D721Med (cell line): ENCODE measurements at places on chromosomes 5 and 9.
A peak's percentile ranks its signal among the peaks of the same experiment; 100 is the strongest.

GRCh38 chr5:179255527-179256327 lies 89.5 kb downstream of the ADAMTS2 start:
- no peak for DNase-seq

DNA sequence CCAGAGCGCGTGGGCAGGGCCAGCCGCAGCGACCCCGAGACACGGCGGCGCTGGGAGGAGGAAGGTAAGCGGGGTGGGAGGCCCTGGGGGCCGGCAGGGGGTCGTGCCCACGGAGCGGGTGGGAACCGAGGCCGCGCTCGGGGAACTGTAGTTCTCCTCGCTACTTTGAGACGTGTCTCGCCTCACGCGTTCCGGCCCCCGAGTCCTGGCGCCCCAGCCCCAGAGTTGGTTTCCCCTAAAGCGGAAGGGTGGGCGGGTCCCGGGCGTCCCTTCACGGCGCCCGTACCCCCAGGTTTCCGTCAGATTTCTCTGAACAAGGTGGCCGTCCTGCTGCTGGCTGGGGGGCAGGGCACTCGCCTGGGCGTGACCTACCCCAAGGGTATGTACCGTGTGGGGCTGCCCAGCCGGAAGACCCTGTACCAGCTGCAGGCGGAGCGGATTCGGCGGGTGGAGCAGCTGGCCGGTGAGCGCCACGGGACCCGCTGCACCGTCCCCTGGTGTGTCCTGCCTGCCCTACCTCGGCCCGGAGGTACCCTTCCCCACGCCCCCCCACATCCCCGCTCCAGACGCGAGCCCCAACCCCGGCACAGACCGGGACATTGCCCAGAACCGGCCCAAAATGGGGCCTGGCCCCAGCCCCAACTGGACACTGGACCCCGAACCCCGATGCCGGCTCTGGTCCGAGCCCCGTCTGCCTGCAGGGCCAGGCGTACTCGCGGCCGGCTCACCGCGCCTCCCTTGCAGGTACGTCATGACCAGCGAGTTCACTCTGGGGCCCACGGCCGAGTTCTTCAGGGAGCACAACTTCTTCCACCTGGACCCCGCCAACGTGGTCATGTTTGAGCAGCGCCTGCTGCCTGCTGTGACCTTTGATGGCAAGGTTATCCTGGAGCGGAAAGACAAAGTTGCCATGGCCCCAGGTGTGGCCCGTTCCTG lies 709 bp downstream of the UAP1L1 start:
- no peak for DNase-seq

DNA sequence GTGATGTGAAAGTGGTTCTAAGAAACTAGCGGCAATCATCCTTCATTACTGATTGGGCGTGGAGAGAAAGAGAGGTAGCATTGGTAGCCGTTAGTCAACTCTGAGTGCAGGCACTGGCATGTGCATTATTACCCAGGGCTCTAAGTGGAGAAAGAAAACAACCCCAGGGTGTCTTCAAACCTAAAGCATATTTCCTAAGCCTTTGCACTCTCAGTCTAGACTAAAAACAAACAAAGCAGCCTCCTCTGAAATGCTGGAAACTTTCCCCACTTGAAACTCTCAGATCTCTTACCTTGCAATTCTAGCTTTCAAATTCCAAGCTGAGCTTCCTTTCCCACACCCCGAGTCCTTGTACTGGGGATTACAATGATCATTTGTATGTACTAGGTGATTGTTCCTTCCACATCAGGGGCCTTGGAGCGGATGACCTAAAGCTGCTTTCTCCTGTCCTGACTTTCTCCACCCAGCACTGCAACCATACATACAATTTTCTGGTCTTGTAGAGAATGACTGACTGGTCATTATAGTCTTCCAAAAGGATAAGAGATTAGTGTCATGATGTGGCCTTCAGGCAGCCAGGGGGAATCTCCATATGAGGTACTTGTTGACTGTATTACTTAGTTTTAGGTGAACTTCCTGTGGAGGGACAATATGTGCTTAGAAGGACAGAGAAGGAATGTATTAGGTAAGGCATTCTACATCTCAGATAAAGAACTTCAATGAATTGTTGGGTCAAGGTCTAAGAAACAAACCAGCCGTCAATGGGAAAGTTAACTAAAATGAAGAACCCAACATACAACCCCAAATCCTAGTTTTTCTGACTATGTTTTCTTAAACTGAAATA lies 98.3 kb upstream of the CDKN2B start:
- DNase-seq: no peak

- DNase-seq: no peak
These were observed 77.8 kb downstream of the BOD1 start for GRCh38 chr5:173538654-173539053.

DNA sequence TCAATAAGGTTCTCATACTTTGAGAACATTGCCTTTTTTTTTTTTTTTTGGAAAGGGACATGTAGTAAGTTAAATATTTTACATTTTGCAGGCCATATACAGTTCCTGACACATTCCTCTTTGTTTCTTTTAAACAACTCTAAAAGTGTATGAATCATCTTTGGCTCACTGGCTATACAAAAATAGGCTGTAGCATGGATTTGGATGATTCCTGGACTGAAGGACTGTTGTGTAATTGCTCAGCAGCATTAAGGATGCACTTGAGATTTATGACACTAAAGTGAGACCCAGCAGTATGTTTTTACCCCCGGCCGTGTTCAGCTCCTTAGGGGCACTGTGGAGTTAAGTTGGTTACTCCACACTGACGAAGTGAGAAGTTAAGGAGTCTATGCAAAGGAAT lies 41.3 kb downstream of the VPS13A start:
- no peak for DNase-seq

- no peak for DNase-seq
These were observed 101.4 kb upstream of the TARS1 start for GRCh38 chr5:33339413-33339812.

GRCh38 chr5:134634227-134634626 lies 1.6 kb upstream of the SAR1B start:
- DNase-seq: no peak

- DNase-seq: no peak
These were observed 557 bp upstream of the PHF2 start for GRCh38 chr9:93575796-93576257.

GRCh38 chr5:95728494-95729114 lies 2.5 kb upstream of the RHOBTB3 start:
- no peak for DNase-seq

- DNase-seq: no peak
These were observed 1167.7 kb downstream of the MAT2B start for GRCh38 chr5:164672931-164673694.

GRCh38 chr5:37957218-37957617 lies 117.4 kb upstream of the GDNF start:
- DNase-seq: no peak

- DNase-seq: no peak
These were observed 601.5 kb downstream of the IRX1 start for GRCh38 chr5:4197151-4197550.

GRCh38 chr5:76855961-76856360 lies 6.1 kb downstream of the S100Z start:
- DNase-seq: no peak

DNA sequence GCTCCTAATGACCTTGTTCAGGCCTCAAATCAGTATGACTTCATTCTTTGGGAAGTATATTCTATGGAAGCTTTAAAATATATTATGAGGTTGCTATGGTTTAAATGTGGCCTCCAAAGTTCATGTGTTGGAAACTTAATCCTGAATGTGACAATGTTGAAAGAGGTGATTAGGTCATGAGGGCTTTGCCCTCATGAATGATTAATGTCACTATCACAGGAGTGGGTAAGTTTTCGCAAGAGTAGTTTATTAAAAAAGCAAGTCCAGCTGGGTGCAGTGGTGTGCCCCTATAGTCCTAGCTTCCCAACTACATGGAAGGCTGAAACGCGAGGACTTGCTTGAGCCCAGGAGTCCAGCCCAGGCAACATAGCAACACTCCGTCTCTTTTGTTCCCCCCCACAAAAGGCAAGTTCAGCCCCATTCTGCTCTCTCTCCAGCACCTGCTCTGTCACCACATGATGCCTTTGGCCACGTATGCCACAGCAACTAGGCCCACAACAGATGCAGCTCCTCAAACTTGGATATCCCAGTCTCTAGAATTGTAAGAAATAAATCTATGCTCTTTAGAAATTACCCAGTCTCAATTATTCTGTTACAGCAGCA lies 105.3 kb downstream of the SIL1 start:
- DNase-seq: no peak

GRCh38 chr5:118009741-118010297 lies 978.5 kb downstream of the DTWD2 start:
- DNase-seq: no peak

- no peak for DNase-seq
These were observed 18.7 kb downstream of the LCP2 start for GRCh38 chr5:170278611-170279458.

DNA sequence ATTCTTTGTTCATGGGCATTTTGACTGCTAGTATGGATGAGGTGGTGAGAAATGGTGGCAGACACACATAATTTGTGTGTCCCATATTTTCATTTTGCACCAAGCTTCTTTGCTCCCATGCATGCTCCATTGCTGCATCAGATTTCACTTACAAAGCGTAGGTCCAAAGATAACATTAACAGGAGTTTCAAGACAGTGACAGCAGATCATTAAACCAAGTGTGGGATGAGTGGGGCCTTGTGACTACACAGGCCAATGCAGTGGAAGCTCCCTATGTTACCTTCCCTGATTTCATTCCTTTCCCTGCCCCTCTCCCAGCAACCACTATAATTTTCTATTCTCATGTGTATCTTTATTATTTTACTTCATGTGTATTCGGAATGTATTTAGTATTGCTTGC lies 142.0 kb downstream of the AOPEP start:
- DNase-seq: no peak

- peak; percentile 98 for DNase-seq
These were observed at the start of gene RNF224 for GRCh38 chr9:137227054-137227852. Gene RNF224 (plus strand): TSS chr9:137227502. CDS start chr9:137228336, 834 bp downstream.

GRCh38 chr9:78811622-78812276 lies 514.8 kb downstream of the PSAT1 start:
- no peak for DNase-seq

DNA sequence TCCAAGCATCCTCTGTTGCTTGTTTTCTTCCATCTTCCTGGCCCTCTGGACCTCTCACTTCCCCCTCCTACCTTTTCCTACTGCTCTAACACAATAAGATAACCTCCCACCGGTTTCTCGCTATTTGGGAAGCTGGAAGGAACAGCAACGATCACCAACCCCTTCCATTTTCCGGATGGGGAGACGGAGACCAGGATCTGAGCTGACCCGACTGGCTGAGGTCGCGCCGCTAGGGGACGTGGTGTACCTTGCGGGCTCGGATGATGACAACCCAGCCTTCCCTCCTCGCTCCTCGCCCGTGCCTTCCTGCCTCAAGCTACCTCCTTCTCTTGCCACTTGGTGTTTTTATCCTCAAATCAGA lies 1.9 kb downstream of the LPAR1 start:
- DNase-seq: no peak

DNA sequence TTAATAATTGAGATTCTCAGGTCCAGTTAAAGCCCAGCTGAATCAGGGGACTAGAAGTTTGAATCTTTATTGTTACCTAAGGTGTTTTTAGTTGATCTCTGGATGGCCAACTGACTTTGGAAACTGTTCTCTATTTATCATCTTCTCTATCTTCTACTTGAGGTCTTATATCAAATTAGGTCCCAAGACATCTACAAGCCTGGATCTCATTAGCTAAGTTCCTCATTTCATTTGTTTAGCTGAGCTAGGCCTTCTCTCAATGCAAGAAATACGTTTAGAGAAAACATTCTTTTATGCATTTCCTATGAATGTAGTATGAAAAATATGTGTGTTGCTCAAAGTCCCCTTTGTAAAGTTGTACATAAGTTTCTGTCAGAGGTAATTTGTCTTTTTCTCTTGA lies 196.6 kb downstream of the PTTG1 start:
- no peak for DNase-seq

DNA sequence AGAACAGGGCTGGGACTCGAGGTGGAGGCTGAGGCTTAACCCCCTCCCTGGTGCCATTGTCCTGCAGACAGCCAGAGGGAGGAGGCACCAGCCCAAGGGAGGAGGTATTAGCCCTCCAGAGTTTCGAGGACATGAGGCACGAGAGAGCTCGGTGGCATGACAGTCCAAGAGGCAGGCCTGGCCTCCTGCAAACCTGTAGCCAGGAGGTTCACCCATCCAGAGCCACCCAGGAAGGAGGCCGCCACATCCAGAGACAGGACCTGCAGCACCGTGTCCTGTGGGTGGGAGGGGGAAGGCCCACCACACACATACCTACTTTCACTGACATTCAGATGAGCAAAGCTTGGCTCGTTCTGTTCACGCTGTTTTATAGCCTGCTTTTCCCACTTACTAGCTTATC lies 75.2 kb upstream of the ADAMTS2 start:
- no peak for DNase-seq

GRCh38 chr5:57858905-57859304 lies 376.3 kb upstream of the ACTBL2 start:
- no peak for DNase-seq

GRCh38 chr9:76373173-76373783 lies 20.9 kb downstream of the RFK start:
- DNase-seq: no peak

DNA sequence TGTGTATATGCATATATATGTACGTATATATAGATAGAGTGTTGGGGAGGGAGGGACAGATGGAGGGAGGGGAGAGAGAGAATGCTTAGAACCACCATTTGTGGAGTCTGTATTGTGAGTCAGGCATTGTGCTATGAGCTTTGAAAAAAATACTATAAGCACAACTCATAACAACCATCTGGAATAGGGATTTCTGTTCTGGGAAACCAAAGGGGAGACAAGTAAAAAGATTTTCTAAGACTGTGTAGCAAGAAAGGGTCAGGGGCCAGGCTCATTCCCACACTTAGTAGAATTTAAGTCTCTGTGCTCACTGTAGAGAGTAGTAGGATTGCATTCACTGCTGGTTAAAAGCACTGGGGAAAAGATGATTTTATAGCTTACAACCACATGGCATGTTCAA lies 202.3 kb upstream of the SGCD start:
- no peak for DNase-seq

DNA sequence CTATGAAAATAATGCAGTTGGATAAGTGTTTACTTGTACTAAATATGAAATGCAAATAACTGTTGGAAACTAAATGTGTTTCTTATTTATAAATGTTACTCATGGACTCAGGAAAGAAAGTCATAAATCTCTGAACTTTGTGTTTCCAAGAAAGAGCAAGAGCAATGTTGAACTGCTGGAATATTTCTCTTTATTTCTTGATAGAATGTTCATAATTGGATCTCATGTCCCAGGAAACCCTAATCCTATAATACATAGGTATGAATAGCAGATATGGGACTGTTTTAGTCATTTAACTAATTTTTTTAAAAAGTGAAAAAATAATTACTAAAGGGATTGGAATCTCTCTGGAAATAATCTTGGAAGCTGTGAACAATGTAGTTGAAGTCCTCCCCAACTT lies 245.0 kb upstream of the ACTBL2 start:
- no peak for DNase-seq

- no peak for DNase-seq
These were observed 243.3 kb upstream of the ANKRD55 start for GRCh38 chr5:56476487-56476856.

- no peak for DNase-seq
These were observed 50.8 kb downstream of the SAXO1 start for GRCh38 chr9:18982262-18982620.
